ENCODE measurements at places on chromosomes 5 and 9.

DNA sequence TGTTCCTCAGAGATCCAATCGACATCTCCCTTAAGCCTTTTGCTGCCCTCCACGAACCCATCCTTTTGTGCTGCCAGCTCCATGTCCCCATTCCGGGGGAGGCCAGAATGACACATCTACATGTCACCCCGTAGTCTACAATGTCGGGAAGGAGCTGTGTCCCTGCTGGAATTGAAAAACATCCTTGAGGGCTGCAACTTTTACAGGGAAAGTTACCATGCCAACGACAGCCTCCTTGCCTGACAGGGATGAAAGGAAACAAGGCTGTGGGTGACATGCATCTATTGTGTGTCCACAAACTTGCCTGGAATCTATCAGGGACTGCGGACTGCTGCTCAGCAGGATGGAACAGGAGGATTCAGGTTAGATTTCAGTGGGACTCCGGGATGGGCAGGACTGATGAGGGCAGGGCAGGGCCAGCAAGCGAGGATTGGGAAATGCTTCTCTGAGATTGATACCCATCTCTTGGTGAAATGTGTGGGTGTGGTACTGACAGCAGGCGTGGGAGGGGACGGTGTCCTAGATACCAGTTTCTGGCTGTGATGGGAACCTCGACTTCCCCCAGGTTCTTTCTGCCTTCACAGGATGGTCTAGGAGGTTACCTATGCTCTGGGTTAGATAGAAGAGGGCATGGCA is 25.5 kb downstream of the EGR1 start:
- DNase-seq: no peak

DNA sequence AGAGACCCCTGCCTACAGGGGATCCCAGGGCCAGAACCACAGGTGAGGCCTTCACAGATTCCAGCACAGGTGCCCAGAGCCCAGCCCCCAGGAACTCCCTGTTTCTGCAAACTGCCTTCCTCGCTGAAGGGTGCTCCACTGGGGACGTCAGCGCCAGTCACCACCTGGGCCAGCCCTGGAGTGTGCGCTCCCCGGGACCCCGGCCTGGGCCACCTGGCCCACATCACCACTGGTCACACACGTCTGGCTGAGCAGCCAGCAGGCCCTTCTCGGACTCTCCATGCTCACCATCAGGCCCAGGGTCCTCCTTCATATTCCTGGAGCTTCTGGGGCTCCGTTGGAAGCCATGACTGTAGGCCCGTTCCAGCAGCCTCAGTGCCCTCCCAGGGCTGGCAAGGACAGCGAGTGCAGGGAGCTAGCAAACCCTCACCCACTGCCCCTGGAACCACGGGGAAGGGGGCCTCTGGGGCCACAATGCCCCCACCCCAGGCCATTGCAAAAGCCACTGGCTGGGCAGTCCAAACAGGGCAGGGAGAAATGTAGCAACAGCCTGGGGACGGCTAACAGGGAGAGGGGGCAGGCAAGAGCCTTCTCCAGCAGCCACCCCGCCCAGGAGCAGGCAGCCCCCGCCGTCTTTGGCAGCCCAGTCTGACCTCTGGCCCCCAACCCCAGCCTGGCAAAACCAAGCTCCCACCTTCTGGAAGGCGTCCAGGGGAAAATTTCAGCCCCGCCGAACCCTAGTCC is 1.3 kb downstream of the AGPAT2 start:
- DNase-seq: no peak

DNA sequence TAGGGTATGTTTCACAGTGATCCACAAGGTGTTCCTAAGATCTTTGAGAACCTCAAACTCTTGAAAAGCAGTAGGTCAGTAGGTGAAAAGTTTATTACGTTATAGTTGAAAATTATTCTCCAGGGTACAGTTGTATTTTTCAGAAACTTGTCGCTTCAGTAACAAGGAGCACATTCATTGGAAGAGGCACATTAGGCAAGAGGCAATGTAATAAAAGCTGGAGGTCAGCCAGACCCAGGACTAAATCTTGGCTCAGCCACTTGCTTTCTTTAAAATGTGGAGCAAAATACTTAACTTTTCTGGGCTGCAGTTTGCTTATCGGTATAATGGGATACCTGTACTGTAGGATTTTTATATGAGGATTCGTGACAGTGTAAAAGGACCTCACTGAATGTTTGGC is 45.6 kb downstream of the TLE4 start:
- no peak for DNase-seq

DNA sequence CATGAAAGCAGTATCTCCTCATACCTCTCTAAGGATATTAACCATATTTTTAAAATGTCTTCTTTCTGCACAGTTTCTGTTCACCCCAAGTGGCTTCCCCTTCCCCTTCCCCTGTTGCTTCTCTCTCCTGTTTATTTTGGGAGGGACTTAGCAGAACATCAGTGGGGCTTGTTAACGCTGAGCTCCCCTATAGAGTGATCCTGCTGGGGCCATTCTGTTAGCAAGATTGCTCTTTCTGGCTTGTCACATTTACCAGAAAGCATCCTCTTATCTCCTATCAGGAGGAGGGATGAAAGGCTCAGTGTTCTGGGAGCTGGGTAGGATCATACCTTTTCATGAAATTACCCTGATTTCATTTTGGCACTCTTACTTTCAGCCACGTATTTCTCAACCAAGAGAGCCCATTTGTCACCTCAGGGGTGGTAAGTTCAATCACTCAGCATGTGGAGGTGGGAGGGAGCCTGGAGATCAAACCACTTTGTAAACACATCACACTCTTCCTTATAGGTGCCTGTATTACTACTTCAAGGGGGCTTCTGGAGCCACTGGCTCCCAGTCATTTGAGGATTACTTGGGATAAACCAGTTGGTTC is 16.7 kb downstream of the NXNL2 start:
- no peak for DNase-seq

GRCh38 chr5:91244380-91245073 is 138.6 kb downstream of the ARRDC3 start:
- no peak for DNase-seq

DNA sequence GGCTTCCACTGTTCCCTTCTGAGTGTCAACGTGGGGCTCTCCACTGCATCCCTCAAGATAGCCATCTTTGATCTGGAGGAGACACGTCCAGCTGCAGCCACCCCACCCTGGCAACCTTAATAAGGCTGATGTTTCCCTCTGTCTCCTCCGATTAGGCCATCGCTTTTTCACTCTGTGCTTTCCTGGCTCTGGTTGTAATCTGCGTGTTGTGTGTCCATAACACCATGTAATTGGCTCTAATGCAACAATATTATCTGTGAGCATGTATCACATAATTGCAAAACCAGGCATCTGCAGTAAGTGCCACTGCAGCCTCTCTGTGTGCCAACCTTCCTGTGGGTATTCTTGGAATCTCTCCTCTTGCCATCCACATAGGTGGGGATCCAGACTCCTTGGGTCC is 249.9 kb upstream of the PANK3 start:
- DNase-seq: no peak

- no peak for DNase-seq
Observed at GRCh38 chr9:103116246-103116645, 121.1 kb downstream of the CYLC2 start.

DNA sequence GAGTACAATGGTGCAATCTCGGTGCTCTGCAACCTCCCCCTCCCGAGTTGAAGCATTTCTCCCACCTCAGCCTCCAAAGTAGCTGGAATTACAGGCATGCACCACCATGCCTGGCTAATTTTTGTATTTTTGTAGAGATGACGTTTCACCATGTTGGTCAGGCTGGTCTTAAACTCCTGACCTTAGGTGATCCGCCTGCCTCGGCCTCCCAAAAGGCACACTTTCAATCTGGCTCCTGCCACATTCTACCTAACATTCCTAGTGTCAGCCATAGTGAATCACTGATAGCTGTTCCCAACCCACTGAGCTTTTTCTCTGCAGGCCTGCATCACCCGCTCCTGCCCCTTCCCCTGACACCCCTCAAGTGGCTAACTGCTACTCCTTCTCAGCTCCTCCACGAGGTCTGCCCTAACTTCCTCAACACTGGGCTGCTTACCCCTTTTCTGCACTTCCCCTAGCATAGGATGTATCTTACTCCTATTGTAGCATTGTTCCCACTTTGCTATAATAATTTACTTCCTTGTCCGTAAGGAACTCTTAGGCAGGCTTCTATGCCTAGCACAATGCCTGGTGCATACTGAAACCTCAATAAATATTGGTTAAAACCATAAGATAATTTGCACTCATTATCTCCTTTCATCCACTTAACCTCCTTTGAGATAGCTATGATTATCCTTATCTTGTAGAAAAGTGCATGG is 42.0 kb upstream of the LIFR start:
- DNase-seq: no peak

DNA sequence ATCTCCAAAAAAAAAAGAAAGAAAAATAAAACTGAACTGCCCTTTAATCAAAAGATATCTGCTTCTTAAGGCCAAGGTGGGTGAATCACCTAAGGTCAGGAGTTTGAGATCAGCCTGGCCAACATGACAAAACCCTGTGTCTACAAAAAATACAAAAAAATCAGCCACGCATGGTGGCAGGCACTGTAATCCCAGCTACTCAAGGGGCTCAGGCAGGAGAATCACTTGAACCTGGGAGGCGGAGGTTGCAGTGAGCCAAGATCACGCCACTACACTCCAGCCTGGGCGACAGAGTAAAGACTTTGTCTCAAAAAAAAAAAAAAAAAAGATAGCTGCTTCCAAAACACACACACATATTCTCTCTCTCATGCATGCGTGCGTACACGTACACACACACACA is 17.8 kb downstream of the SCAI start:
- no peak for DNase-seq

GRCh38 chr5:145960166-145960565 is 23.8 kb downstream of the SH3RF2 start:
- no peak for DNase-seq

GRCh38 chr9:14312719-14313377 is 1.1 kb downstream of the NFIB start:
- DNase-seq: no peak

- no peak for DNase-seq
Observed at GRCh38 chr9:70517926-70518610, 103.6 kb upstream of the KLF9 start.

- DNase-seq: no peak
Observed at GRCh38 chr5:95283761-95284571, 928 bp downstream of the MCTP1 start.

GRCh38 chr9:97985058-97985861 is 2.1 kb downstream of the ANP32B start:
- no peak for DNase-seq

- no peak for DNase-seq
Observed at GRCh38 chr5:132469380-132470009, 21.1 kb downstream of the IRF1 start.

- no peak for DNase-seq
Observed at GRCh38 chr9:86766912-86767311, 180.4 kb downstream of the GAS1 start.

GRCh38 chr5:146475906-146476305 is 28.8 kb downstream of the TCERG1 start:
- DNase-seq: no peak

GRCh38 chr5:76732405-76733048 is 16.6 kb downstream of the F2R start:
- no peak for DNase-seq

DNA sequence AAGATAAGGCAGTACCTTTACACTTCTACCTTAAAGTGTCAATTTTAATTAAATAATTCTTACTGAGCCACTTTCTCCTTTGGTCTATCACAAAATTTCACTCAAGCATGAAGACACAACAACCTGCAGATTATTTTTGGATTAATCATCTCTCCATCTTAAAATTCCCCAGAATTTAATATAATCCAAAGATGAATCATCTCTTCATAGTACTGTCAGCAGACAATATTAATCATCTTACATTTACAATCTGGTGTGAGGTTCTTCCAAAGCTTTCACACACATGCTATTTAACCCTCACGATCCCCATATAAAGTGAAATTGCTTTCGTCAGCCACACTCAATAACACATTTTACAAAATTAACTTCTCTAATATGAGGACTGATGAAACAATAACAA is 43.0 kb downstream of the LHFPL2 start:
- no peak for DNase-seq

DNA sequence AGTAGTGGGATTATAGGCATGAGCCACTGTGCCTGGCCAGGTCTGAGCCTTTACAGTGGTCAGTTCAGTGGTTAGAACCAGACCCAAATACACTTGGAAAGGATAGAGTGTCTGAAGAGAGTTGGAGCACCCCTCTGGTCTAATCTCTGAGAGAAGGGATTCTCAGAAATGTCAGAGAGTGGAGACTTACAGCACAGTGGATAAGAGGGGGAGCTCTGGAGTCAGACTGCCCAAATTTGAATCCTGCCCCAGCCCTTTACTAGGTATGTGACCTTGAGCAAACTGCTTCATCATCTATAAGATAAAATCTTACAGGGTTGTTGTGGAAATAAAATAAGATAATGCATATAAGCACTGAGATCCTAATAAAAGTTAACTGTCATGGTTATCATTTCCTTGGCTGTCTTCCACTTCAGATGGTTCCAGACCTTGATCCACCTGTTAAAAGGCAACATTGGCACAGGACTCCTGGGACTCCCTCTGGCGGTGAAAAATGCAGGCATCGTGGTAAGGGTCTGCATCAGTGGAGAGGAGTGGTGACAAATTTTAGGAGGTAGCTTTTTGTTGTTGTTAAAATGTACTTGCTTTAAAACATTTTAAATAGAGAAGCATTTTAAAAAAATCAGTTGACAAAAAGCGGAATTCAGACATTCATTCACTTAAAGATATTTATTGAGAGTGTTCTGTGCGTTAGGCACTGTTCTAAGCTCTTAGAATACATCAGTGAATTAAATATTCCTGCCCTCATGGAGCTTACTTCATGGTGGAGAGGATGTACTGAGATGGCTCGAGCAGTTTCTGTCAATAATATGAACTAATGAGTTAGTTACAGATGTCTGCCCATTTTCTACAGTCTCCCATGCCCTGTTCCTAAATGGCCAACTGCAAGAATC is 16.0 kb downstream of the SLC36A1 start:
- DNase-seq: no peak

DNA sequence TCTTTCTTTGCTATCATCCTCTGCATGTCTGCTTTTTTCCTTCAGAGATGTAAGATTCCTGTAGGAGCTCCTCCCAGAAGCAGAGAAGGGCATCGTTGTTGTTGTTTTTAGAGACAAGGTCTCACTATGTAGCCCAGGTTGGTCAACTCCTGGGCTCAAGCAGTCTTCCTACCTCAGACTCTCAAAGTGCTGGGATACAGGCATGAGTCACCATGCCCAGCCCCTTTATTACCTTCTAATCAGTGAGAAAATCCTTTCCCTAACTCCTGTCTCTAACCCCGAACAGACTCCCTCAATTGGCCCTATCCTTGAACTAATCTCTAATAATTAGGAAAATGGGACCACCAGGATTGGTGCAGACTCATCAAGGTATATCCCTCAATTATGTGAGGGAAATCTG is 64.4 kb downstream of the GALNT10 start:
- no peak for DNase-seq

- DNase-seq: no peak
Observed at GRCh38 chr5:136192526-136193321, at the start of gene SMIM32. TSS of gene SMIM32 (minus strand) at chr5:136193162. CDS start at chr5:136192524, 638 bp downstream.

- no peak for DNase-seq
Observed at GRCh38 chr5:96896276-96896675, 20.0 kb downstream of the ERAP2 start.

- DNase-seq: no peak
Observed at GRCh38 chr5:5645198-5645597, 222.7 kb downstream of the ICE1 start.

Data from bone marrow (tissue), 2 donors.